H7 (cell line): ENCODE measurements at places on chromosomes 11 and 22. TPM values are rescaled to one million over a fixed set of nuclear protein-coding genes. Genes with fewer than 3 reads are reported as not detected.

DNA sequence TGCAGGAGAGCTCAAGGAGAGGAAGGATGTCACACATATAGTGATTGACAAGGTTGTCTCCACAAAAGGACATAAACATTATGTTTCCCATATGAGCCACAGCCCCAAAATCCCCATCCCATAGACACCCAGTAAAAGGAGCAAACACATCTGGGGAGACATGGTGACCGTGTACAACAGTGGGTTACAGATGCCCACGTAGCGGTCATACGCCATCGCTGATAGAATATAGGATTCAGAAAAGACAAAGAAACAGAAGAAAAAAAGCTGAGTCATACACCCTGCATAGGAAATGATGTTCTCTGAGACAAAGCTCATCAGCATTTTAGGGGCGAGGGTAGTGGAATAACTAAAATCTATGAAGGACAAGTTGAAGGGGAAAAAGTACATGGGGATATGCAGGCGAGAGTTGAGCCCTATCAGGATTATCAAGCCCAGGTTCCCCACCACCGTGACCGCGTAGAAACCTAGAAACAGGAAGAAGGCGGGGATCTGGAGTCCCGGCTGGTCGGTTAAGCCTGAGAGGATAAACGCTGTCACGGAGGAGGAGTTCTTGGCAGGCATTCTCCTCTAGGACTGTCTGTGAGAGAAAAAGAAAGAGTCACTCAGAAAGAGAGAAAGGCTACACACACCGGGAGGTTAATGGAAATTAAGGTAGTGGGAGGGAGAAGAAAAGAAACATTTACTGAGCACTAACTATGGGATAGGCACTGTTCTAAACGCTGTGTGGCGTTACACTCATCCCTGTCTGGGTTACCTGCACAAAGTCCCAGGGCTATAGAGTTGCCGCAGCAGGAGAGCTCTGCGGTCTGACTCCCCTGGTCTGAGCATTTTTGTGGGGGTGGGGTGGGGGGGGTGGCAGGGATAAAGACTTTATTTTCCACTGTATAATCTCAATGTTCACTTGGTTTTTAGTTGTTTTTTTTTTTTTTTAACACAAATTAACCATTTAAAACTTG lies 36.1 kb upstream of the OR8B8 start:
- DNase-seq = peak; percentile 19

- DNase-seq = no peak
Measured at GRCh38 chr11:121521145-121522042, 68.6 kb upstream of the SORL1-AS1 start.

- DNase-seq = no peak
Measured at GRCh38 chr11:92890846-92891245, 78.6 kb upstream of the MTNR1B start.

DNA sequence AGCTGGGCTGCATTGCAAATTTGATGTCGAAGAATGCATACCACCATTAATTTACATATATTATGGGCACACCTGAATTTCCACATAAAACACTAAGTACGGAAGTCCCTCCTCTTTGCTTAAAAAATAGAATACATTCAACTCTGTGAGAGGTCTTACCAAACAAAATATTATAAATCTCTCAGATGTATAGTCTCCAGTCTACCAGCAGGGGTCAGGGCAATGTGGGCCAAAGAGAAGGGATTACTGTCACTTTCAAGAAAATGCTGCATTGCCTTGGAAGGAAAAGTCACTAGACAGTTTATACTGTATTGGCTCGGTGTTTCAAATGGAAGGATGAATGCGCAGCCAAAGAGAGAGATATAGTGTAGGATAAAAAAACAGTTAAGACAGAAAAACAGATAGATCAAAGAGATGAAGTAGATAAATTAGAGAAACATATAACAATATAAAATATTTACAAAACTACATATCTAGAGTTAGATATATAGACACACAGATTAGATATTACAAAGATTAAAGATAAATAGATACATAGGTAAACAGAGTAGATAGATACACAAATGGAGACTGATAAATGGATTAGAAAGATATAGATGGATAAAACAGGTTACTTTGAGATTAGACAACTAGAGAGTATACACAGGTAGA lies 20.9 kb downstream of the SERGEF start:
- peak; percentile 60 for DNase-seq

DNA sequence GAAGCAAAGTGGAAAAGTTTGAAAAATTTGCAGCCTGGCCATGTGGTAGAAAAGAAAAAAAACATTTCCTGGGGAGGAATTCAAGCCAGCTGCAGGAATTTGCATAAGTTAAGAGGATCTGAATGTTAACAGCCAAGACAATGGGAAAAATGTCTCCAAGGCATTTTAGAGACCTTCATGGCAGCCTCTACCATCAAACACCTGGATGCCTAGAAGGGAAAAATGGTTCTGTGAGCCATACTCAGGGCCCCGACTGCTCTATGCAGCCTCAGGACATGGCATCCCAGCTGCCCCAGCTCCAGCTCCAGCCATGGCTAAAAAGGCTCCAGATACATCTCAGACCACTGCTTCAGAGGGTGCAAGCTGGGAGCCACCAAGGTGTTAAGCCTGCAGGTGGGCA lies 149.1 kb upstream of the SOX6 start:
- no peak for DNase-seq

- DNase-seq = peak; percentile 85
Measured at GRCh38 chr22:24521791-24522245, 26.7 kb downstream of the UPB1 start.

DNA sequence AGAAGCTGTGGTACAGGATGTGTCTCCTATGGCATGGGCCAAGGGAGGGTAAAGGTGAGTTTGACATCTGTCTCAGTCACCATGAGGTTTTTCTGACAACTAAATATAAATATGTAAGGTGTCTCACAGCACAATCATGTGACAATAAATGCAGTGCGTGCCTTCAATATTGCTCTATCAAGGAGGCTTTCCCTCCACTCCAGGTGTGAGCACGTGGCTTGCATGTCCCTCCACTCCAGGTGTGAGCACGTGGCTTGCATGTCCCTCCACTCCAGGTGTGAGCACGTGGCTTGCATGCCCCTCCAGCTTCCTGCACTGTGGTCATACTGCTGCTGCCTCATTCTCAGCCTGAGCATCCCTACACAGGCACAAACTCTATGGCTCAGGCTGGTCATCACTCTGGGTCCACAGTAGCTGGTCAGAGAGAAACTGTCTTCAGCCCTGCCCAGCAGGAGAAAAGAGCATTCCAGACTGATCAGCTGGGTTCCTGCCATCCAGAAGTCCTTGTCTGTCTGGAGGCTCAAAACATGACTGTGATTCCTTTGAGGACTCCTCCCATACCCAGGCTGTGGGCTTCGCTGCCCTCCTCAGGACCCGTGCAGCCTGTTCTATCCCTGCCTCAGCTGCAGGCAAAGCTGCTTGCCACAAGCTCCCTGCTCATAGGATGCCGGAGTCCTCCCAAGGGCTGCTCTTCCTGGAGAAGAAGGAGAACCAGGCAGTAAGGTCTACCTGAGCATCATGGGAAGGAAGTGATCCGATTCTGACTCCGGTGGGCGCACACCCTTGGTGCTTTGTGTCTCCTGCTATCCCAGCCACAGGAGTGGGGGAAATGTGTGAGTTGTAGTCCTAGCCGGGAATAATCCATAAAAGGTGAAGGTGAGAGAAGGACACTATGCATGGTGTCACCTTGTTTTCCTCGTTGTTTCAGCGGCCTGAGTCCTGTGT lies 33.4 kb upstream of the VPREB1 start:
- DNase-seq = no peak

DNA sequence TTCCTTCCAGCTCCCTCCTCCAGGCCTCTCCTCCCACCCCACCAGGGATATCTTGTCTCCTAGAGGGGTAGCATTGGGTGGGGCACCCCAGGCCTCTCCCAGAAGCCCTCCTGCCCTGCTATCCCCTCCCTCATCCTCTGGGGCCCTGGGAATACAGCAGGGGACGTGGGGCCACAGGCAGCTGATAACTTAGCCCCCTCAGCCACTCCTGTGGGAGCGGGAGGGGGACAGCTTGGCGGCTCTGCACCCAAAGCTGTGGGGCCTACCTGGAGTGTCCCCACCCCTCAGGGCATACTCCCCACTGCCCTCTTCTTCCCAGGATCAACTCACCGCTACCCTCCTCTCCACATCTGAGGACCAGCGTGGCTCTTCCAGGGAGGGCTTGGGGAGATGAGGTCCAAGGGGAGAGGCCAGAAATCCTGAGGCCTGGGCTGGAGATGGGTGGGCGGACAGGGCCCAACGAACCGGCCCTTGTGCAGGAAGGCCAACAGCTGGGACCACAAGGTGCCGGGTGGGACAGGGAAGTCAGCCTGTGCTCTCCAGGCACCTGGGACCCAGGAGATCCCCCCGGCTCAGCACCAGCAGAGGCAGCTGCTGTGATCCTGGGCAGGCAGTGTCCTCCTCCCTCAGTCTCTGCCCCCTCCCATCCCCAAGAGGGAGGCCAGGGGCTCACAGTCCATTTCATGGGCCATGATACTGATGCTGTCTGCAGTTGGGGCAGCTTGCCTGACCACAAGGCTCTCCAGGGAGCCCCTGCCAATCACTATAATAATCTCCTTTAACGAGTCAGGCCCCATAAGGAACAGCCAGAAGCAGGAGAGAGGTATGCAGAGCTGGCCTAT lies 23.2 kb downstream of the NEAT1 start:
- no peak for DNase-seq

GRCh38 chr11:69950120-69950519 lies 128.0 kb upstream of the ANO1 start:
- peak; percentile 94 for DNase-seq

DNA sequence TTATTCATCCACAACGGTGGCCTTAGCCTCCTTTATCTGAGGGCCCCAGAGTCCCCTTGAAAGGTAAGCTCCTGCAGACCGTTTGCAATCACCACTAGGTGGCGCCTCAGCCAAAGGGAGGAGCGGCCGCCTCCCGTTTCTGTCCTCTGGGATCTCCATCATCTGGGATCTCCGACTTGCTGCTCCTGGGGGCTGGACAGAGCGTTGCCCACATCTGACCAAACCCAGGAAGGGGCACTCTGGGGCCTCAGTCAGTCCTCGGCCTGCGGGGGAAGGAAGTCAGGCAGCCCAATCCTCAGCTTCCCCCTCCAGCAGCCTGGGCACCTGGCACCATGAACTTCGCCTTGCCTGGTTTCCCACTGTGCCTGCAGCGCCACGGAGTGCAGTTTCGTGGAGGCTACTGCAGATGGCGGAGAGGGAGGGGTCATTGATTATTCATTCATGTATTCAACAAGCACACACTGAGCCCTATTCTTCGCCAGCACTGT lies 23.5 kb downstream of the TP53I11 start:
- peak; percentile 93 for DNase-seq

UPK3A gene
- total RNA-seq = 0.41 TPM in 1 of 2 replicates, not detected in the other

TIMP3 gene
- total RNA-seq = 5.0 and 6.7 TPM in 2 replicates

KCNQ1 gene
- 0.18 and 0.48 TPM in 2 replicates for total RNA-seq
